DMS 273 treated with DMSO at 0.1 percent for 48 hours (cell line): ENCODE measurements at places on chromosomes 6 and 20.
A peak's percentile ranks its signal among the peaks of the same experiment; 100 is the strongest.

DNA sequence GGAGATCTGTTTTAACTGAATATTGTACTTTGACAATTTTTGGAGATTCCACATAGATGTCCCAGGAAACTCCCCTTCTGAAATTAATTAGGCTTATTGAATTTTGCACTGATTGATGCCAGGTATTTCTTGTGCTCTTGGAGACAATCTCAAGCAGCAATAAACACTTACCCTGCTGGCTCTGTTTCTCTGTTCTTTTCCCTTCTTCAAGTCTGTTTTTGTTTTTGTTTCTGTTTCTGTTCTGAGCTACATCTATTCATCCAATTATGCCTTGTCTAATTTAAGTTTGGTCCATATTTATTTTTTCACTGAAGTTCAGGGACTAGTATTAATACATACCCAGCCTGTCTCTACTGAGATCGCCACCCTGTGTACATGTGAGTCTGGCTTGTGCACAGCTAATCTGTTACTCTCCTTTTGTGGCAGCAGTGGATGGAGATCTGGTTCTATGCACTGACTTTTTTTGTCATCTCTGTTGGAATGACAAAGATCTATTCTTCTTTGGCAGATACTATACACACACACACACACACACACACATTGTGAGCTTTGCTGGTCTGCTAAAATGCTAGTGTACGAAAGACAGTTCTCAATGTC lies 51.9 kb downstream of the IL22RA2 start:
- no peak for DNase-seq

DNA sequence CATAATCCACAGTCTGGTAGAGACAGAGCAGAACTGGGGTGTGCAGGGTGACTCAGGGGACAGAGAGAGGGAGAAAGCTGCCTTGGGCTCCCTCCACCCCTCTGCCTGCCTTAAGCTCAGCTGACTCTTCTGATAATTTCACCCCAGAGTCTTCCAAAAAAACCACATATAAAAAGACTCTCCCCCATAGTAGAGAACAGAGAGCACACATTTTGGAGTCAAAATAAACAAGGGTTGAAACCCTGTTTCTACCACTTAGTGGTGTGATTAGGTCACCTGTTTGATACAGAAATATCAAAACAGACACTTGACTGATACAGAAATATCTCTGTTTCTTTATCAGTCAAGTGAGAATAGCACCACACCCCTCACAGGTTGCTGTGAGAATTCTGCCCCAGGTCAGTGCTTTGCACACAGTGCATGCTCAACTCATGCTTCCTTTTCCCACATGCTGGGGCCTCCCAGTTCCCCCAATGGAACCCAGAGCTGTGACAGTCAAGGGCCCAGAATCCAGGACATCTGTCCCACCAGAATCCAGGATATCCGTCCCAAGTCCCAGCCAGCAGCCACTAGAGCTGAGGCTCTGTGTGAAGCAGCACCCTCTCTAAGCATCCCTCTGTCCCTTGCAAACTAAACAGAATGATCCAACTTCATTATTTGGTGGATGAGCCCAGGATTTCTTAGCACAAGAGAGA lies 1.2 kb downstream of the TREML2 start:
- no peak for DNase-seq

DNA sequence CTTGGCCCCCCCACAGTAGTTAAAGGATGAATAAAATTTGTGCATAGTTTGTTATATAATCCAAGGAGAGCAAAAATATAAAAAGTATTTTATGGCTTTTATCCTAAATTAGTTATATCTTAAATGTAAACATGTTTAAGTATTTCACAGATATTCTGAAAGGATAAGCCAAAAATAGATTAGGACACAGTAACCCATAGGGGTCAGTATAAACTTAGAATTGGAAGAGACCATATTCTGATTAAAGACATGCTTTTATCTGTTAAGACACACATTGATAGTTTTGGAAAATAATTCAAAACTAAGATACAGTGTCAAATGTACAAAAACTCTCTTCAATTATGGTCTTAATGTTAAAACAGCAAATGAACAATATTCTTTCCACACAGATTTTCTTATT lies 4.5 kb upstream of the SERINC1 start:
- peak; percentile 2 for DNase-seq

DNA sequence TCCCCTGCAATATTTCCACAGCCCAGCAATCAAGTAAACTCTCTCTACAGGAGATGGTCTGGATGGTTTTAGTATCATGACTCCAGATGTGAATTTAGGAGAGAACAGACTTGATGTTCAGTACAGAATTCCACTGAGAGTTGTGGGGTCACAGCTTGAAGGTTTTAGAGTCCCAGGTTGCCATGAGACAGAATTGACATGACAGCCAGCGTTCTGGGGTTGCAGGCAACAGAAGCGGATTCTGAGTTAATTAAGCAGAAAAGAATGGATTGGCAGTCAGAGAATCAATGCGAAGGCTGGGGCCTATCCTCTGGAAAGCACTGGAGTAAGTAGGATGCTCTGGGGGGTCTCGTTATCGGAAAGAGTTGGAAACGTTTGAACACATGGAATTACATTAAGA lies 2.4 kb upstream of the KIAA1755 start:
- no peak for DNase-seq

DNA sequence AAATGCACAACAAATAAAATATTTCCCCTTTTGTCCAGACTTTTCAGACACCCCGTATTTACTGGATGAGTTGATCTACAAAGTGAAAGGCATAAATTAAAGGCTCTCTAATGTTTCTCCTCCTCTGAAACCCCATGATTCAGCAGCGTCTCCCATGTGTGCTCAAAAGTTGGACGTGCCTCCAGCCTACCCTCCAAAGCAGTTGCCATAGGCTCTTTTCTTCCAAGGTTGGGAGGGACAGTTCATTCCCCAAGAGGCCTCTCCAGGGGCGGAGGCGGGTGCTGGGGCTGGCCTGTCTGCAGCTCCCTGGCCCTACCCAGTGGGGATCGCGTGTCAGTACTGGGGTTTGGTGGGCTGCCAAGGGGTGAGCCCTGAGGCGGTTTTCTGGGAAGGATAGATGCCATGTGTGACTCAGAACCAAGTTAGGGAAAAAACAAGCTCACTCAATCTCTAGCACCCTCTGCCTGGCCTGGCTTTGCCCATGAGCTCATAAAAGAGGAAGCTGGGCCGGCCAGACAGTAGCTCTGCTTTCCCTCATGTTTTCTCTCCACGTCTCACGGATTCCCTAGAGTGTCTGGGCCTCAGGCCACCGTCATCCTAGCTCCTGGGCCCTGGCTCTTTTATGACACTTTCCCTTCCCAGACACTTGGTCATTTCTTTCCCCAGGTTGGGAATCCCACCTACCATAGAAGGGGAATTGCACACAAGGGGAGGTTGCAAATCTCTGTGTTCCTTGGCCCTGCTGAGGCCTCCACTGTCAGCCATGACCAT lies 8.0 kb upstream of the IER3 start:
- peak; percentile 71 for DNase-seq
